SW 1271 (cell line): ENCODE measurements at places on chromosomes 1 and 21.

DNA sequence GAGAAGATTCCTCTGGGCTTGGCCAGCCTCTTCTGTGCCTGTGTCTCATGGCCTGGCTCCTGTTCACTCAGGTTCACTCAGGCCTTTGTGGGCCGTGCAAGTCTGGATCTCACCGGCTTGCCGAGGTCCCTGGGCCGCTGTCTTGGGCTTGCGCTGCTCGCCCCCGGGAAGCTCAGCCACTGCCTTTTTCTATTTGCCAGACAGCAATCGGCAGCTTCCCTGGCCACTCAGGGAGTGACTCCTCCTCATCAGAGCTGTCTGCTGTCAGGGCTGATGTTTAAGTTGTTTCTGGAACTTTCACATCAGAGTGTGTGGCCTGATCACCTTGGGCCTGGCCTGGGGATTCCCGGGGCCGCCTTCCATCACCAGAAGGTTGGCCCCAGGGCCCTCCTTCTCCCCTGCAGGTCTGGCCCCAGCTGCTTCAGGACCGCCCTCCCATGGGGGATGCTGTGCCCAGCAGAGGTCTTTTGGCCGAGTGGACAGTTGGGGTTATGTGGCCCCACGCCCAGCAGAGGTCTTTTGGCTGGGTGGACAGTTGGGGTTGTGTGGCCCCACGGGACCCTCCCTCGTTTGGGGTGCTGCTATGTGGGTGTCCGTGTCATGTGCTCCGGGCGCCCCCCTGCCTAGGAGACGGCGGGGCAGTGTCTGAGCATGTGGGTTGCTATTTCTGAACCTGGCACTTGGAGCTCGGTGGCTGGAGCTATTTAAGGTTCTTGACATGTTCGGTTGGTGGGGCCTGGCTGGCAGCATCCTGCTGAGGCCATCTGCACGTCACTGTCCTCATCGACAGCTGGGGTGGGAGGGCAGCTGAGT lies 12.5 kb downstream of the SLX9 start:
- no peak for DNase-seq

DNA sequence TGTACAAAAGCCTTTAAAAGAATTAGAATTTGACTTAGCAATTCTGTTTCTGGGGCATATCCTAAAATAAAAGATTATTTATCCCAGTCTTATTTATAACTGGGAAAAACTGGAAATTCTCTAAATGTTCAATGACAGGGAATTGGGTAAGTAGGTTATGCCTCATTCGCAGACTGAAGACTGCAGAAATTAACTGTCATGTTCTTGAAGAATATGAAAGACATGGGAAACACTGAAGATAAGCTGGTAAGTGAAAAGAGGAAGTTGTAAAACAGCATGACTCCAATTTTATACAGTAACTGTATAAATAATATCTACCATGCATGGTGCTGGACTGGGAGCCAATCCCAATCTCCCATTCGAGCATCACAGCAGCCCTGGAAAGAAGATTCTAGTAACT lies 50.6 kb upstream of the SLC2A1 start:
- no peak for DNase-seq

DNA sequence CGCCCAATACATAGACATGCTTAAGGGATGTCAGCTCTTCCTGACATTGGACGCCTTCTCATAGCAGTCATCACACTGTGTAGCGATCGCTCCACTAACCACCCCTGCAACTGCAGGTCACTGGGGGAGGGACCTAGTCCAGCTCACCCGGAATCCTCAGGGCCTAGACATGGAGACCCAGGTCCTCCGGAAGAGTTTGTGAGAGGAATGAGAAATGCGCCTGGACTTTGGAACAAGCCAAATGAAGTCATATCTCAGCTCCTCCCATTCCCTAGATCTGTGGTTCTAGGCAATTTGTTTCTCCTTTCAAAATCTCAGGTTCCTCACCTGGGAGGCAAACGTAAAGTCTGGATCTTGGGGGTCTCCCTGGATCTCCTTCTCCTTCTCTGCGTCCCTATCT lies 253.3 kb downstream of the KAZN start:
- DNase-seq: no peak

- DNase-seq: no peak
These were observed 16.5 kb upstream of the BCAS2 start for GRCh38 chr1:114597949-114598348.

DNA sequence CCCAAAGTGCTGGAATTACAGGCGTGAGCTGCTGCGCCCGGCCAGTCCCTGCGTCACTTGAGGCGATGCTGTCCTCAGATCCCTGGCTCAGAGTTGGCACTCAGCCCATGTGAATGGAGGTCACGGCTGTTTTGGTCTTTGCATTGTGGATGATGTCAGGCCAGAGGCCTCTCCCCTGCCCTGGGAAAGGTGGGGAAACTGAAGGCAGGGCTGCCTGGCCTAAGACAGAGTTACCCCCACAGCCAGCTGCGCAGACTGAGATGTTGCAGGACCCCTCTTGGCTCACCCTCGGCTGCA lies 821 bp downstream of the MASP2 start:
- no peak for DNase-seq

DNA sequence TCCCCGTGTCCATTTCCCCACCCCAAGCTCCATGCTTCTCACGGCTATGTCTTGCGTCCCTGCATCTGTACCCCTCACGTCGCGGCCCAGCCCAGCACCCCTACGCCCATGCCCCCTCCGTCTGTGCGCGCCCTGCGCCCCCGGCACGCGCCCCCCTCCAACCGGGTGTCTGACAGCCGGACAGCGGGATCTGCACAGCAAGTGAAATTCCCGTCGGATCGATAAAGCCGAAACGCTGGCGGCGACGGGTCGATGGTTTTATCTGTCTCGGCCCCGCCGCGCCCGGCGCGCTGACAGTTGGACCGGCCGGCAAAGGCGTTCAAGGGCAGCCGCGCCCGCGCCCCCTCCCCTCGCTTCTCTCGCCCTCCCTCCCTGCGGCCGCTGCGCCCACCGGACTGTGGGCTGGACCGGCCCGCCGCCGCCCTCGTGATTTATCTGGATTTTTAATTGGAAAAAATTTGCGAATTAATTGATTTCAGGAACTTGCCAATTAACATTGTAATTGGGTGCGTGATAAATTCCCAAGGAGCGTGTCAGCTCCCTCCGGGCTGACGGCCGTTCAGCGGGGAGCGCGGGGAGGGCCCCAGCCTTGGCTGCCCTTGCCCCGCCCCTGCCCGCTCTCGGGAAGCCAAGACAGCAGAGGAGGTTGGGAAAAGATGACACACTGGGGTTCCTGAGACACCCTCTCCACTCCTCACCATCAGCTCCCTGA lies 57.1 kb downstream of the TMEM53 start:
- no peak for DNase-seq

DNA sequence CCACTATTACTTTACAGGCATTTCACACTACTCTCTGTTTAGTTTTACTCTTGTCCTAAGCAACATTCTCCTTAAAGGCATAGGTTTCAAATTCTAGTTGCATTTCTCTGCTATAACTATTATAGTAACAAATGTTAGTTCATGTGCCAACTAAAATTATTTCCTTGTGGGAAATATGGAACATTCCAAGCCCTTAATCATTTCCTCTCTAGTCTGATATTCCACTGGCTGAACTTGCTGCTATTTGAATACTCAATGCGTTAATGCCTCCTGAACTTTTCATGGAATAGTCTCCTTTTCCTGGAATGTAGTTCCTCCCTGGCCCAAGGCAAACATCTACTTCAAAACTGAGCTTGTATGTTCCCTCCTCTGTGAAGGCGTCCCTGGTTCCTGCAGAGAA lies 19.3 kb upstream of the TBX19 start:
- peak; percentile 9 for DNase-seq

DNA sequence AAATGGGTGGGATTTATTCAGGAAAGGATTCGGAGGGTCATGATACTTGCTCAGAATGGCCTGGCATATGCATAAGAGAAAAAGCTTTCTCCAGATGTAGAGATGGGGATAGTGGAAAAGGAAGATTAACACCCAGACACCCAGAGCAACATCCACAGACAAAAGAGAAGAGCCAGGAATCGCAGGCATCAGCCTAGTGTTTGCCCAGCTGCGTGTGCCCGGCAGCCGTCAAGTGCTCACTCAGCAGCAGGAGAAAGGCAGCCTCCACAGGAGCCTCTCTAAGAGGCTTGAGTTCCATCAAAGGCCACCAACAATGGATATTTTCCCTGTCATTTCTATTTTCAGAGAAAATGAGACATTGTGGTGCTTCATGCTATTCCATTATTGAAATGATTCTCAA lies 54.7 kb downstream of the NTPCR start:
- DNase-seq: no peak
